PC-9 (cell line): ENCODE measurements at places on chromosomes 3 and 15. TPM values are rescaled to one million over a fixed set of nuclear protein-coding genes. Genes with fewer than 3 reads are reported as not detected.

Gene EIF5A2
- total RNA-seq = 12.4 and 19.8 TPM in 2 replicates

Gene TRIM71
- not detected in 2 replicates for total RNA-seq

Gene ITIH1
- not detected in 2 replicates for total RNA-seq

Gene SLC15A2
- 1.1 and 2.8 TPM in 2 replicates for total RNA-seq

Gene CD96
- total RNA-seq = 0.11 and 0.20 TPM in 2 replicates

Gene EFCAB12
- 2.0 and 2.2 TPM in 2 replicates for total RNA-seq

Gene SQOR
- total RNA-seq = 40.9 and 42.2 TPM in 2 replicates

Gene KBTBD13
- total RNA-seq = not detected in 2 replicates

Gene PCSK6
- 26.3 and 27.2 TPM in 2 replicates for total RNA-seq

Gene GPR156
- total RNA-seq = 2.8 and 3.0 TPM in 2 replicates

Gene TMCO5A
- 0.35 TPM in 1 of 2 replicates, not detected in the other for total RNA-seq

Gene DISP2
- total RNA-seq = 0.35 and 0.63 TPM in 2 replicates

Gene ZNF80
- not detected in 2 replicates for total RNA-seq

Gene PTX3
- 0.59 and 1.1 TPM in 2 replicates for total RNA-seq

Gene ST3GAL6
- total RNA-seq = 5.4 and 6.6 TPM in 2 replicates

Gene SMCO1
- total RNA-seq = not detected in 2 replicates

Gene EPHB1
- 0.15 TPM in 1 of 2 replicates, not detected in the other for total RNA-seq
